ENCODE measurements at places on chromosomes 3 and 15.

- DNase-seq: no peak
These were observed 9.1 kb downstream of the AMOTL2 start for GRCh38 chr3:134364936-134365765.

DNA sequence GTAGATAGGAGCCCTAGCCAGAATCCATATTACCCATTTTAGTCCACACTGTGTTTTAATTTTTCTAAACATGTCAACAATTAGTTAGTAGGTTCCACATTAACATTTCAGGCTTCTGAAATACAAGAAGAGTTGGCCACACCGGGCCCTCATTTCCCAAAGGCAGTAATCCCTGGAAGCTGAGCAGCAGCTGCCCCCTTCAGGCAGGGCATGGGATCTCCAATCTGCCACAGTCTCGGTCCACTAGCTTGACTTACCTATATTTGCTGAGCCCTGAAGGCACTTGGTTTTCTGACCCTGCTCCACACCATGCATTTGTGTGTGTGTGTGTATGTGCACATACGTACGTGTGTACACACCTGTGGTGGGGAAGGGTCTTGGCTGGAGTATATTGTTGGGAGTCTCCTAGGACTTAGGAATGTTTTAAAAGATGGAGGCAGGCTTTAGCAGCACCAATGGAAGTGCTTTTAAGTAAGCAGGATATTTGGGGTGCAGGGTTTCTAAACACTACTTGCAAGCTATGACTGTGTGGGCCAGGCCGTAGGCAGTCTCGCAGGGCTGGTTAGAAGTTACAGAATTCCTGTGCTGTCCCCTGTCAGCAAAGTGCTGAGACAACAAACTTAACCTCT, 71.2 kb upstream of the SOX14 start:
- no peak for DNase-seq

GRCh38 chr3:142232340-142232739, 7.0 kb upstream of the GK5 start:
- DNase-seq: no peak

GRCh38 chr3:197203714-197204146, 94.7 kb downstream of the DLG1 start:
- DNase-seq: no peak

- DNase-seq: no peak
These were observed at the start of gene GOLIM4 for GRCh38 chr3:168095611-168096209. Gene GOLIM4 (minus strand): TSS chr3:168095924. CDS start chr3:168095285, 639 bp downstream.

GRCh38 chr3:55558316-55558715, 71.2 kb upstream of the WNT5A start:
- no peak for DNase-seq

GRCh38 chr15:58932710-58933280, 684 bp downstream of the SLTM start:
- DNase-seq: no peak

Measured in CD4-positive, alpha-beta T cell (primary cell).